Renal pelvis (tissue), 12 donors: ENCODE measurements at places on chromosomes 3 and 15. TPM values are rescaled to one million over a fixed set of nuclear protein-coding genes. Genes with fewer than 3 reads are reported as not detected.

DNA sequence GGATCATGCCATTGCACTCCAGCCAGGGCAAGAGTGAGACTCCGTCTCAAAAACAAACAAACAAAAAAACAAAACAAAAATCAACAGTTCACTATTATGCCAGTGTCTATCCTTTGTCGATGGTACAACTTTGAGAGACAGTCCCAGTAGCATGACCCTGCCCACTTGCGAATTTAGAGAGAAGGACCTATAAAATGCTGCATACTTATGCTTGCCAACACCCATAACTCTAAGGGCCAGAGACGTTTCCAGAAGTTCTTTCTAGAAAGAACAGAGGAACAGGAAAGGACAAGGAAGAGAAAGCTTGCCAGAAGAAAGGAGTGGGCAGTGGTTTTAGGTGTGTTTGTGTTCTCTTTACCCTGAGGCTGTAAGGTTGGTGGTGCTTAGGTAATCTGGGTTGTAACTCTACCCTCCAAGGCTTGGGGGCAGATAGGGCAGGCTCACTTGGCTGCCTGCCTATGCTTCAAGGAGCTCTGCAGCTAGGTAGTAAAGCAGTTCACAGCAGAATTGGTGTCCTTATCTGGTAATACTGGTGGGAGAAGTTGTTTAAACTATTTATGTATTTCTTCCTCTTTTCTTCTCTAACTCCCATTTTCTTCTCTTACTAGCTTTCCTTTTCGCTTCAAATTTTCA is 50.6 kb upstream of the SPPL2A start:
- no peak for DNase-seq

PAK6 gene
- 6.8 TPM for polyA plus RNA-seq

MKRN3 gene
- polyA plus RNA-seq, result 2.0 TPM

- no peak for DNase-seq
These were observed 27.4 kb downstream of the CLK3 start for GRCh38 chr15:74642734-74643664.

DNA sequence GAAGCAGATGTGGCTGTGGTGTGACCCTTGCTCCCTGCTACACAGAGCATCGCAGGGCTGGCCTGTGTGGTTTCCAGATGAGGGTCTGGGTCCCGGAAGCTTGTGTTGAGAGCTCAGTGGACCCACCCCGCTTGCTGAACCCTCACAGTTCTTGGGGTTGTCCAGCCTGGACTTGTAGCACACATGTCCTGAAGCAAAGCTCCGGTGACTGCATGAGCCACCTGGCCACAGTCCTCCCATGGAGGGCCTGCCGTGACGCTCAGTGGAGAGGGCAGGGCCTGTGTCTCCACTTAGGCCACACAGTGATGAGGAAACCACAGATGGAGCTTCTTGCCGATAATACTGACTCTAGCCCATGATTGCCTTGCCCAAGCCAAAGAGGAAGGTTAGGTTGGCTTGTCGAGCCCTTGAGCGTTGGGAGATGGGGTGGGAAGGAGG is 62.6 kb downstream of the RGMA start:
- no peak for DNase-seq

- no peak for DNase-seq
These were observed 174.3 kb downstream of the MAGI1 start for GRCh38 chr3:65864357-65864904.
